ENCODE measurements at places on chromosomes 5 and 9.

DNA sequence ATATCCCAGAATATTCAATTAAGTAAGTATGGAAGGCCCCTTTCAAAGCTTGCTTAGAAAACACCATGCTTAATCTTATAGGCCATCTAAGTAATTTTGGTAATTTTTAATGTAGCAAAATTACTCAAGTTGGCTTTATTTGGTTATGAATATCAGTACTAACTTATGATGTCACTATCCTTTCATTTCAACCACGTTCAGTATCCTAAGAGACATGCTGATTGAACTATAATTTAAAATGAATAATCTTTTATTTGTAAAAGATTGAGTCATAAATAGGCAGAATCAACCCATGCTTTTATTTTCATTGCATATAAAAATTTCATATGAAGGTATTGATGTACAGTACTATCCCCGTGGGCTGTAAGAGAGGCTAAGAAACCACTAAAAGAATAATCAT is 386.9 kb downstream of the RAB3C start:
- DNase-seq = no peak

- no peak for DNase-seq
Measured at GRCh38 chr9:82105729-82106128, 117.2 kb downstream of the SPATA31D1 start.

DNA sequence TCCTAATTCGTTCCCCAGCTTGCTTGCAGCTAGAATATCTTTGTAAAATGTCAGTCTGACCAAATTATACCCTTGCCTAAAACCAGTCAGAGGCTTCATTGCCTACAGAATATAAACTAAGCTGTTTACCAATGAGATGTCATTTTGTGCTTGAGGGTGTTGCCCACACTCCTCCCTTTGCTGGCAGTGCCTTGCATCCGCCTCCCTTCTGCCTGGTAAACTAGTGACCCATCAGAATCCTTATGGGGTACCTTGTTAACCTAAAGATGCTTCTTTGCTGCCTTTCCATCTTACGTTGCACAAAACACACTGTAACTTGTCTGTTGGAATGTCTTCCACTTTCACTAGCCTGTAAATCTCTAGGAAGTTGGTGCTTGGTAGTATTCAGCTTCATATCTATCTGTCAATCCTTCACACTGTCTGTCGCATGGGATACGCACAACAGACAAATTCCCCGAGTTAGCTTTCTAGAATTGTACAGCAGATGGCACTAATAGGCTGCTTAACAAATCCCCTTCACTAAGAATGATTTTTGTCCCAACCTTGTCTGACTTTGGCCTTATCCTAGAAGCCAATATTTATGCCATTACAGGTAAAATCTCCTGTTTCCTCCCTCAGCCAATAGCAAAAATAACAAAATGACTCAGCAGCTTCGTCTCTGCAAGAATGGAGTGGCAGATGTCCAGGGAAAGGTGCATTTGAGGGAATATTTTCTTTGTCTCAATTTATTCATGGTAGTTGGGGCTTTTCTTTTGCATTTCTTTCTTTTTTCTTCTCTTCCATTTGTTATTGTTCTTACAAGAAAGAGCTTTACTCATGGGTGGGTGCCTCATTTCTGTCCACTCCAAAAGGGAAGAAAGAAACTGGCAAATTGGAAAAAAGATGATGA is 3.0 kb downstream of the NUDT2 start:
- no peak for DNase-seq

GRCh38 chr5:179829732-179830435 is 9.2 kb downstream of the SQSTM1 start:
- DNase-seq = no peak

- peak; percentile 40 for DNase-seq
Measured at GRCh38 chr5:95081500-95081960, 203.4 kb downstream of the MCTP1 start.

DNA sequence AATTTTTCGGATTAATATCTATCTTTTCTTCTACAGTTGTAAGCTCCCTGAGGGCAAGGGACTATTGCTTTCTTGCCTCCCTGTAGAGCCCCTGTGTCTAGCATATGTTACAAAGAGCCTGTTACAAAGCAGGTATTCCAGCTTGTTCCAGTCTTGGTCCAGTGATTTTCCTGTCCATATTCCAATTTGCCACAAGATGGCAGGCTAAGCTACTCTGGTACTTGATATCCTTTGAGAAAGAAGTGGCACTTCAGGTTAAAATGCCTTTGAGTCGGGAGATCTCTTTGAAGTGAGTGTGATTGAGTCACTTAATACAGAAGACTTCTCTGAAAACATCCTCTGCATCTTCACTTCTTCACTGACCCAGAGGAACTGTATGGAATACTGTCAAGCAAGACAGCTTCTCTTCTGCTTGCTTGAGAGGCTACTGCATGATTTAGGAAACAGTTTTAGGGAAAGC is 24.5 kb downstream of the CAVIN4 start:
- no peak for DNase-seq

DNA sequence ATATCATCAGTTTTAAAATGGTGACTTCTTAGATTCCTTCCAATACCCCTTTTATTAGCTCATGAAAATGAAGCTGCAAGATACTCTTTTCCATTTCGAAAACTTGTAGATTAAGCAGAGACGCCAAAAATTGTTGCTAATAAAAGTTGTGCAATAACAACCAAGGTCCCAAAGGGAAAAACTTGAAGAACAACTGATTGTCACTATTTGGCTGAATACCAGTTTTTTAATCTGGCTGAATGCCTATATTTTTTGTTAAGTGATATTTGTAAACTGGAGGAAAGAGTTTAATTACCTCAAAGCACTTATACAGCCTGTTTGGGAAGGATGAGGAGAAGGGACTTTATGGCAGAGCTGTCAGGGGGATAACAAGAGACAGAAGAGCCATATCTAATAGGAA is 14.6 kb downstream of the C5orf58 start:
- no peak for DNase-seq

DNA sequence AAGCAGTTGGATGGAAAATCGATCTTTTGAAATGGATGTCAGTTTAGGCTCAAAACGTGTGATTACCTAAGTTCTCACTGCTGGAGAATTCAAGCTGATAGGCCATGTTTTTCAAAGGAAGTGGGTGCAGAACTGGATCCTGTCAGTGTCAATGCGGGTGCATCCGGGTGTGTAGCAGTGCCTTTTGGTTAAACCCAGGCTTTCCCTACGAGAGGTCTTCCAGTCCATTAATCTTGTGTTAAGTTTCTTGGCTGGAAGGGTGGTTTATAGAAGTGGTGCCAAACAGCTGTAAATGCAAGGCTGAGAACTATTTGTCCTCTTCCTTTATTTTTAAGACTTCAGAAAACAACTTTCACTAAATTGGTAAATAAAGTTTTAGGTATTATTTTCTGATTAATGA is 71.9 kb downstream of the DAPK1 start:
- no peak for DNase-seq

DNA sequence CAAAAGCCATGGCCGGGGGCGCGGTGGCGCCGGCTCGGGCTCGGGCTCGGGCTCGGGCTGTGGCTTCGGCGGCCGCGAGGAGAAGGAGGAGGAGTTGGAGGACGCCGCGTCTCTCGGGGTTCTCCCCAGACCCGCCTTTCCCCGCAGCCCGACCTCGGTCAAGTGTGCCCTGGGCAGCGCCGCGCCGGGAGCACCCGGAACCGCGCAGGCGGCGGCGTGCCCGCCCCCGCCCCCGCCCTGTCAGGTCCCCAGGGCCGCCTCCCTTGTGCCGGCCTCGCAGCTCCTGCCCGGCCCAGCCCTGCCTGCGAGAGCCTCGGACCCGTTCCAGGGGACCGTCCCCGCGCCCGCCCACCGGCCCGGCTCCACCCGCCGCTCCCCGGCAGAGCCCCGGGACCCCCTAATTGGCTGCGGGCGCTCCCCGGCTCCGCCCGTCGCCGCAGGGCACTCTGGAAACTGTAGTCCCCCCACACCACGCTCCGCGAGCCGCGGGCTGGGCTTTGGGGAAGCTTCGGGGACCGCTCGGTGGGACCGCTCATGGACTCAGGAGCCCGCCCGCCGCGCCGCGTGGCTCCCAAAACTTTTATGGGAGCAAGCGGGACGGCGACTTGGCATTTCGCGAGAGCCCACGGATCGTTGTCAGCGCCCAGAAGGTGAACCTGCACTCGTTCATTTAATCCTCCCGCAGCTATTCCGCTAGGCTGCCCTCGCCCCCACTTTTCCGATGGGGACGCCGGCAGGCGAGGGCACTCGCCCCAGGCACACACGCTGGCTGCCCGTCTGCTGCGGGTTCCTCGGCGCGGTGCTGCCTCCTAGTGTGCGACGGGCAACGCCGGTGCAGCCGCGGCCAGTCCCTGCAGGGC is at the start of gene STK10:
TSS of gene STK10 (minus strand) at position 192 of the 860 bp plus-strand sequence. CDS start at position 10, 182 bp downstream.
- peak; percentile 82 for DNase-seq

DNA sequence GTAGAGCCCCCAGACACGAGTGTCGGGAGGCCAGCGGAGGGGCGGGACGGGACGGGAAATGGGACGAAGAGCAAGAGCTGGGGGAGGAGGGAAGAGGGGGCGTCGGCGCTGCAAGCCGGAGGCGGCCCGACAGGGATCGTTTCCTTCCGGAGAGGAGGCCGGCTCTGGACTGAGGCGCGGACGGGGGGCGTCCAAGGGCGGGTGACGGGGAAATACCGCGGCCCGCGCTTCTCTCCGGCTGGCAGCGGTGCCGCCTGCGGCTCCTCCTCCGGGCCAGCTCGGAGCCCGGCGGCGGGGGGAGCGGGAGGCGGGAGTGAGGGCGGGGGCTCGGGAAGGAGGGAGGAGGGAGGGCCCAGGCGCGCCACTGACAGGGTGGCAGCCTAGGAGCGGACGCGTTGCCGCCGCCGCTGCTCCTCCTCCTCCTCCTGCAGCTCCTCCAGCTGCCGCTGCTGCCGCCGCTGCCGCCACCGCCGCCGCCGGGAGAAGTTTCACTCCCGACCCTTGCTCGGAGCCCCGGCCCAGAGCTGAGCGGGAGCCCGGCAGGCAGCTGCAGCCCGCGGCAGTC is at the start of gene CHSY3:
TSS of gene CHSY3 (plus strand) at position 364 of the 565 bp plus-strand sequence.
- DNase-seq = no peak

DNA sequence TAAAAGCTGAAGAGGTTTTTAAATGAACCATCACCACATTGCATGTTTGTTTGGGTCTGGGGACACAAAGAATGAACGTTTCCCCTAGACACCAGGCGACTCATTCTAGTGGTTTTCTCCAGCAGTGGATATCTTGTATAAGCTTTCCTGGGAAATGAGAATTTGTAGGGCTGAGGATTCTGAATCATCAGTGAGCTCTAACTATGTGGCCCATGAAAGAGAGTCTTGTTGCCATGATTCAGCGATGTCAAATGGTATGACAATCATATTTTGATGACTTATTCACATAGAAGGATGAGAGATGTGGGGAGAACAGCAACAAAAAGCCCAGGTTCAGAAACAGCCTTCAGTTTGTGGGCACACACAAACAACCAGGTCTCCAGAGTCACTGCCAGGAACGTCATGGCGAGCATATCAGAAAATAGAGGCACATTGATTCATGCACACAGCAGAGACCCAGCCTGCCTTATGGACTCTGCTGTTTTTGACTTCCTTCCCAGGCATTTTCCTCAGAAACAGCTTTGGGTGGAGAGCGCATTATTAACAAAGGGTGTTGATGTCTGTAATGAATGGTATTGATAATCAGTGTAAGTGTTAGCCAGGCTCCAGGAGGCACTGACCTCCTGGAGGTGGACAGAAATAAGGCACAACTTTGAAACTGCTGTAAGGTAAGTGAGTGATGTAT is 13.3 kb downstream of the ZNF474 start:
- DNase-seq = no peak

GRCh38 chr5:112975721-112976431 is 722 bp upstream of the DCP2 start:
- no peak for DNase-seq

All from T-helper 2 cell (primary cell).